Calu3 (cell line): ENCODE measurements at places on chromosomes 4 and X.

GRCh38 chr4:134337574-134337973, 136.0 kb upstream of the PABPC4L start:
- DNase-seq: no peak

- DNase-seq: no peak
Observed at GRCh38 chr4:184806229-184806550, 19.6 kb downstream of the ACSL1 start.

DNA sequence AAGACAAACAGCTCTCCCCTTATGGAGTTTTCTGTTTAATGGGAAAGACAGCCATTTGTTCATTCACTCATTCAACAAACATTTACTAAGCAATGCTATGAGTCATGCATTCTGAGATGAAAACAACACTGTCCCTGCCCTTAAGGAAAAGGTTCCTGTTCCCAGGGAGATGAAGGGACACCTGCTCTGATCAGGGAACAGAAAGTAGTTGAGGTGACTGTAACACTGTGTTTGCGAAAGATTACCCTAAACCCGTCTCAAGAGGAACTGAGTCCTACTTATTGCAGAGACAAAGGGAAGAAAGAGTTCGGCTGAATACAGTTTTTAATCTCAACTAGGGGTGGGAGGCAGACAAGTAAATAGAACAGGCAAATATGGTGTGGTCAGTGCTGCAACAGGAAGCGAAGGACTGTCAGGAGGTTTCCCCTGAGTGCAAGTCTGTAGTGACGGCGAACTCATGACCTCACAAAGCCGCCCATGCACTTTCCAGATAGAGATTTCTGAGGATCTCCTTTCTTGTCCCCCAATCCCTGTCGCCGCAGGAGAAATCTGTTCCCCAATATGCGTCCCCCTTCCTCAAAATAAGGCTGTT, 712 bp downstream of the STX18 start:
- DNase-seq: peak; percentile 19

GRCh38 chr4:151263455-151263854, 13.5 kb upstream of the PRSS48 start:
- no peak for DNase-seq

DNA sequence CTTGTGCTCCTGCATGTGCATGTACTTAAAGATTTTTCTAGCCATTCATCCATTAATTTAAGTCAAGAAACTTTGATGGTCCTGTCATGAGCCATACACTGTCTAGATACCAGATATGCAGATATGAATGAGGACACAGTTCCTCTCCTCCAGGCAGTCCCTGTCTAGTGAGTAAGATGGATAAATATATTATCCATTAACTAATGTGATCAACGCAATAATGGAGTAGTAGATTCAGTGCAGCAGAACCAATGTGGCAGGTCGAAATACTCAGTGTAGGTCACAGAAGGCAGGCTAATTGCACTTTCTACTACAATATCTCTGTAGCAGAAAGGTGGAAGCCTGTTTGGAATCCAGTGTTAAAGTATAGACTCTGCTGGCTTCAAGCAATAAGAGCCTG, 112.5 kb downstream of the PCDH7 start:
- DNase-seq: no peak
